ENCODE measurements at places on chromosomes 4 and X.
A peak's percentile ranks its signal among the peaks of the same experiment; 100 is the strongest.

- DNase-seq = peak; percentile 62
These were observed 672.2 kb upstream of the AMOT start for GRCh38 chrX:113512700-113513395.

GRCh38 chr4:171954650-171955049 lies 141.4 kb downstream of the GALNTL6 start:
- no peak for DNase-seq

DNA sequence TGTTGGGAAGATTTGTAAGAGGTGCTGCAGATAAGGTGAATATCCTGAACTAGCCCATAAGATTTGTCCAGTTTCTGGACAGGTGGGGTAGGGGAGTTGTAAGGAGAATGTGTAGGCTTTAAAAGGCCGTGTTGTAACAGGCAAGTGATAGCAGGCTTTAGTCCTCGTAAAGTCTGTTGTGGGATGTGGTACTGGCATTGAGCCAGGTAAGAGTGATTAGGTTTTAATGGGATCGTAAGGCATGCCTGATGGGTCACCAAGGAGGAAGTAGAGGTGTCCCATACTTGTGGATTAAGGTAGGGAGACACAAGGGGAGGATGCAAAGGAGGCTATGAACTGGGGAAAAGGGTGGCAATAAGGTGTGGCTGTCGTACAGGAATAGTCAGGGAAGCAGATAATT lies 256.9 kb upstream of the DKK2 start:
- DNase-seq = no peak

DNA sequence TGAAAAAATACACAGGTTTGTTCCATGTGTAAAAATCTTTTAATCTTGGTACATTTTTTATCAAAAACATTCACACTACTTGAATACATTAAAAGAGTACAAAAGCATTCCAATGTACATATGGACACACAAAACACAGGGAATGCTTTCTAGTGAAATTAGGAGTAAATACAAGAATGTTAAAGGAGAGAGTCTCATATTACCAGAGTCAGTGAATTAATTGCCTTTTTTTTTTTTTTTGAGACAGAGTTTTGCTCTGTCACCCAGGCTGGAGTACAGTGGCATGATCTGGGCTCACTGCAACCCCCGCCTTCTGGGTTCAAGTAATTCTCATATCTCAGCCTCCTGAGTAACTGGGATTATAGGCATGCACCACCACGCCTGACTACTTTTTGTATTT lies 17.0 kb downstream of the XIAP start:
- DNase-seq = no peak

GRCh38 chrX:107571296-107571998 lies 56.9 kb upstream of the PRPS1 start:
- peak; percentile 87 for DNase-seq

DNA sequence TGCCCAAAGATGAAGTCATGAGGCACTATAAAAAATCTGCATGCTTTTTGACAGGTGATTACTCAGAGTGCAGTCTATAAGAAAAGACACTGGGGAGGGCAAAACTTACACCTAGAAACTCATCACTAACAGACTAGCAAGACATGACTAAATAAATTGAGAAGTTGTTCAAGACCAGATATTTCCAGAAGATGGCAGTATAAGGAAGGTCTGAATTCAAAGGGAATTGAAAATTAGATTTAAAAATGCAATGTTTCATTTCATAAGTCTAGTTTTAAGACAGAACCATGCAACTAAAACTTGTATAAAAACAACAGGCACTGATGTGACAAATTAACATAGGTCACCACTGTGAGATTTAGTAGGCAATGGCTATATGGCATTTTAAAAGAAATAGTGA lies 232.5 kb upstream of the POF1B start:
- peak; percentile 15 for DNase-seq

GRCh38 chr4:26788341-26788733 lies 72.3 kb upstream of the STIM2 start:
- no peak for DNase-seq

GRCh38 chrX:15855568-15856221 lies 1.1 kb upstream of the AP1S2 start:
- DNase-seq = no peak

- no peak for DNase-seq
These were observed 28.7 kb downstream of the MID1 start for GRCh38 chrX:10591363-10592335.

DNA sequence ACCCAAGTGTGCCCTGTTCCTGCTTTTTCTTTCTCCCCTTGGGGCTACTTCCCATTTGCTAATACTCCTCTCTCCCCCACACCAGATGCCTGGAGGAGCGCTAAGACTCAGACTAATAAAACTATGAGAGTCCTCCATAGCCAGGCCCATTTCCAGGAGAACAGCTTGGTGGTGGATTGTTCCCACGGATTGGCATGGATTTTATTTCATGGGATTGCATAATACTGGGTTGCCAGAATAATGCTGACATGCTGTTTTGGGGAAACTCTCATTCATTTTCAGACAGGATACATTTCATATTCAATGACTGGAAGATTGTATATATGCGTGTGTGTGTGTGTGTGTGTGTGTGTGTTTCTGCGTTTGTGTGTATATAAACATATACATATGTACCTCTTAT lies 447.5 kb upstream of the PITX2 start:
- peak; percentile 24 for DNase-seq

GRCh38 chr4:76783836-76784235 lies 114.1 kb downstream of the SOWAHB start:
- DNase-seq = no peak

GRCh38 chr4:155496294-155496626 lies 119.5 kb upstream of the MAP9 start:
- no peak for DNase-seq

DNA sequence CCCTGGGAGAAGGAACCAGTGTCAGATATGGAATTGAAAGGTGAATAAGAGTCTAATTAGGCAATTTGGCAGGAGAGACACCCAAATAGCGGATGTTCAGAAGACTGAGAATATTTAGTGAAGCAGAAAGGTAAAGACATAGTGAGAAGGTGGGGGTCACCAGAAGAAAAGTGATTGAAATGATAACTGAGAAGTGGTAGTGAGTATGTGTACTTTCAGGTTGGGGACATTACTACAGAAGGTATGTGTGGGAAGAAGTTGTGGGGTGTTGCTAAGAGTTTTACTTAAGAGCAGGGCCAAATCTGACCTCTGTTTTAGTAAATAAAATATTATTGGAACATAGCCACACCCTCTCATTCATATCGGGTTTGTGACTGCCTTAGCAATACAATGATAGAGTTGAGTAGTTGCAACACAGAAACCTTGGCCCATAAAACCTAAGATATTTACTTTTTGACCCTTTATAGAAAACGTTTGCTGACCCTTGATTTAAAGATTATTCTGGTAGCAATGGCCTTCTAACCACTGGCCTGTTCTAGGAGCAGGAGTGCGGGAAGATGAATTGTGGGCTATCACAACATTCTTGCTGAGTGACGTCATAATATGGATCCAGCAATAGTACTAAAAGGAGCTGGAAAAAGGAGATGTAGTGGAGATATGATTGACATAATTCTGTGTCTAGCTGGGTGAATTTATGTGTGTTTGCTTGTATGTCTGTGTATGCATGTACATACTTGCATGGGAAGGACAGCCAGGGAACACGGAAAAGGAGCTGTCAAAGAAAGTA lies 115.3 kb downstream of the HS3ST1 start:
- no peak for DNase-seq

- no peak for DNase-seq
These were observed 671.8 kb downstream of the PCDH7 start for GRCh38 chr4:31391976-31392375.

All from AG08395 (cell line).